ENCODE measurements at places on chromosomes 3 and 15.

- no peak for DNase-seq
Observed at GRCh38 chr15:99507504-99508310, 58.1 kb upstream of the MEF2A start.

DNA sequence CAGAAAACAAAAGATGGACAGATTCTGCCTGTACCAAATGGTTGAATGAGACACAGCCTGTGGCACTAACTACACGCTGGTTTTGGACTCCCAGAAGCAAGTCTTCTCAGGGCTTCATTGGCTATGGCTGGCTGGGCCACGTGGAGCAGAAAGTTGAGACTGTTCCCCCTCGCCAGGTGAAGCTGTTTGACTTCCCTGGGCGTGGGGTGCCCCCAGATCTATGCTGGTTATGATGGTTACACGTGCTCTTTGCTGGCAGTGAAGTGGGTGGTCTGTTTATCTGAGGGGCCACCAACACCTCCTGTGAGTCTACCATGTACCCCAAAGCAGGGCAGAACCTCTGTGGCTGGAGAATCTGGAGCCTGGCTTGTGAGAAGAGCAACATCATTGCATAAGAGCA lies 60.3 kb upstream of the EPHA6 start:
- DNase-seq: no peak

GRCh38 chr3:190013943-190014924 lies 106.5 kb downstream of the P3H2 start:
- DNase-seq: no peak

DNA sequence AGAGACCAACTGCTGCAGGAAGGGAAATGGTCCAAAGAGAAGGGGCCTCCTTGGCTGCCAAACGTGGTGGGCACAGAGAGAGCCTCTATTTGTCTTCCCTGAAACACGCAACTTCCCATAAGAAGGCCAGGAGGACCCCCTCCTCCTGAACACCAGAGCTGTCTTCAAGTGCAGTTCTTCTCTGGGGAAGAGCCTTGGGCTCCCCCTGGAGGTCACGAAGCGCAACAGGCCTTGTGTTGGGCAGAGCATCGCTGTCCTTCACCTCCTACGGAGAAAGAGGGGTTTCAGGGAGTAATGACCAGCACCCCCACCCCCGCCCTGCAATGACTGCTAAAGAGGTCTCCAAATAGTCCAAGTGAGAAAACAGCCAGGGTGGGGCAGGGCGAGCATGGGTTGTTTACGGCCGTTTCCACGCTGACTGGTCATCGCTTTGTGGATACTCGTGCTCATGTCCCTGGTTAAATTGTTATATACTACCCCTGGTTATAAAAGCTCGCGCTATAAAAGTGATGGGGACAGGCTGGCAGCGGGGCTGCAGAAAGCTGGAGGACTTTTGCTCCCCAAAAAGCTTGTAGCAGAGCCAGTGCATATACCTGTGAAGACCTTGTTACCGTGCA lies 397.5 kb upstream of the ATP10A start:
- no peak for DNase-seq

DNA sequence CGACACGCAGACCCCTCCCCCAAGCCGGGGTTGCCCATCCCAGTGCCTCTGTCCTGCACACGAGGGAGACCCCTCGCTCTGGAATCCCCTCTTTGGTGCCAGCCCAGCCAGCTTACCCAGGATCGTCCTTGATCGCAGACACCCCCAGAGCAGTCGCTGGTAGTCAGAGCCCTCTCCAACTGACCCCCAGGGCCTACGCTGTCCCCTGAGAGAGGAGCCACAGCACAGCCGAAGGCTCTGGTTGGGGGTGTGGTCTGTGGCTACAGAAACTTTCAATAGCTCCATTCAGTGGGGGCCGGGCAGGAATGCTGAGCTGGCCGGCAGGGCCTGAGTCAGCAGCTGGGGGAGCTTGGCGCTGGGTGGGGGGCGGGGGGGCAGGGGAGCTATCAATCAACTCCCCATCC lies at the start of gene LCTL:
TSS of gene LCTL (minus strand) at position 258 of the 404 bp plus-strand sequence. CDS start 633 bp downstream, outside the sequence.
- DNase-seq: peak; percentile 42

DNA sequence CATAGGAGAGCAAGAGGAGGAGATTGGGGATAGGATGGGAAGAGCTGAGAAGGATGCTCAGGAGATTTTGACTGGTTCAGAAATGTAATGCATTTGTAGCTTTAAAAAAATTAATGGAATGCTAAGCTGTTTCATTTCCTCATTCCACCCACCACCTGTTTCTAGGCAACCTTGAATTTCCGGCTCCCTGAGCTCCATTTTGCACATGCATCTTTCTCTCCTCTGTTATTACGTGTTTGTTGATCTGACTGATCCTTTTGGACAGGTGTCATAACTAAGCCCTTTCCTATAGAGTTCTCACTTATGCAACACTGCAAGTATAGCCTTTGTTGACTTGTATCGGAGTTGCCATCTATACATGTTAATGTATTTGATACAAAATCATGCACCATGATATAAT lies 4.3 kb downstream of the TMPRSS7 start:
- no peak for DNase-seq

DNA sequence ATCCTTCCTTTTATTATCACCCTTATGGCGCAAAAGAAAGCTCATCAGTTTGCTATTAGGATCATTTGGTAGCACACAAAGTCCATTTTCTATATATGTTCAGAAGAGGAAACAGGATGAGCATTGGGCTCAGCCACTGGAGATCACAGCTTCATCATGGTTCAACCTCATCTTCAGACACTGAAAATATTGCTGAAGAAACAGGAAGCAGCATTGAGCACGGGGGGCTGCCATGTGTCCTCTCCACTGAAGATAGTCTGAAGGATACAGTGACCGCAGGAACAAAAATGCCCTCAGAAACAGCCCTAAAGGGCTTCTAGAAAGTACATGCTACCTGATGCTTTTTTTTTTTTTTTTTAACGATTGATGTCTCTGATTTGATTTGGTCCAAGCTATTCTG lies 835.3 kb upstream of the CFAP20DC start:
- DNase-seq: no peak

- no peak for DNase-seq
Observed at GRCh38 chr3:77160931-77161497, 121.1 kb downstream of the ROBO2 start.

- no peak for DNase-seq
Observed at GRCh38 chr3:184654375-184654774, 57.5 kb downstream of the MAGEF1 start.

- no peak for DNase-seq
Observed at GRCh38 chr3:42728056-42728455, 25.5 kb upstream of the HHATL start.

GRCh38 chr15:85443046-85443445 lies 62.6 kb downstream of the AKAP13 start:
- DNase-seq: no peak

DNA sequence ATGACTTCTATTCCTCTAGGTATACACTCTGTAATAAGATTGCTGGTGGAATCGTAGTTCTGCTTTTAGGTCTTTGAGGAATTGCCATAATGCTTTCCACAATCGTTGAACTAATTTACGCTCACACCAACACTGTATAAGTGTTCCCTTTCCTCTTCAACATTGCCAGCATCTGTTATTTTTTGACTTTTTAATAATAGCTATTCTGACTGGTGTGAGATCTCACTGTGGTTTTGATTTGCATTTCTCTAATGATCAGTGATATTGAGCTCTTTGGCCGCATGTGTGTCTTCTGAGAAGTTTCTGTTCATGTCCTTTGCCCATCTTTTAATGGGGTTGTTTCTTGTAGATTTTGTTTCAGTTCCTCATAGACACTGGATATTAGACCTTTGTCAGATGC lies 12.8 kb downstream of the NXPE3 start:
- DNase-seq: no peak

DNA sequence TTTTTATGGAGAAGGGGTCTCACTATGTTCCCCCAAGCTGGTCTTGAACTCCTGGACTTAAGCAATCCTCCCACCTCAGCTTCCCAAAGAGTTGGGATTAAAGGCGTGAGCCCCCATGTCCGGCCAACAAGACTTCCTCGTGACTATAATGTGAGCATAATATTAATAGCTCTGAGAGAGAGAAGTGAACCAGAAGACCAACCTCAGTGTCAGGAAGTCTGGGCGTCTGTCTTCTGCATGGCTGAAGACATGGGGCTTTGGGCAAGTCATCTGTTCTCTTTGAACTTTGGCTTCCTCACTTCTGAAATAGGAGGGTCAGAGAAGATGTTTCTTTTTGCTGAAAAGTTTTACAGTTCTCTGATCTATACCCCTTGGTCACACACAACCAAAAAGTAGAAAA lies 92.1 kb downstream of the SLC49A4 start:
- no peak for DNase-seq

- DNase-seq: no peak
Observed at GRCh38 chr3:187694801-187695200, 7.6 kb downstream of the RTP2 start.

DNA sequence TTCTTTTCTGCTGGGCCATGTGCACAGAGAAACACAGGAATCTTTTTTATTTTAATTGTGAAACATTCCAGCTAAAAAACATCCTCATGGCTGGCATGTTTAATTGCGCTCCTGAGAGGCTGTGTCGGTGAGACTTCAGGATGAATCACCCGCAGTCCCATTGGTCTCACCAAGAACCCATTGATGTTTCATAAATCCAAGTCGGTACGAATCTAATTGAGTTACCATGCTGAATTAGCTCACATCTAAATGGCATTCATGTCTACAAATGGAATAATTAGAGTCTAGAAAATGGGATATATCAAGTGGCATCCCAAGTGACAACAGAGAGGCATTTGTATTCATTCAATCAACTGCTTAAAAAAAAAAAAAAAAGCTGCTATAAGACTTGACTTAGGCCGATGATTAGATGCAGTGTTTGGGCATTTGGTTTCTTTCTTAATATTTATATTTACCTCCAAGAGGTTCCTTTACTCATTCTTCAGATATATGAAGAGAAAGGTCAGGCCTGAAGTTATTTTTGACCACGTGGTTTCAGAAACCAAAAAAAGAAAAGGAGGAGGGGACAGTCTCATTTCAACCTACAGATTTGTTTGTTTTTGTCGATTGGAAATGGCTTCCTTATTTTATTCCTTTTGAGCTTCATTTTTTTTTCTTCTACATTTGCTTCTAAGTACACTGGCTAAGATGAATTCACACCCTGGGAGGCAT lies 79.1 kb upstream of the FOXB1 start:
- DNase-seq: no peak

- no peak for DNase-seq
Observed at GRCh38 chr3:185561958-185562357, 9.6 kb upstream of the LIPH start.

DNA sequence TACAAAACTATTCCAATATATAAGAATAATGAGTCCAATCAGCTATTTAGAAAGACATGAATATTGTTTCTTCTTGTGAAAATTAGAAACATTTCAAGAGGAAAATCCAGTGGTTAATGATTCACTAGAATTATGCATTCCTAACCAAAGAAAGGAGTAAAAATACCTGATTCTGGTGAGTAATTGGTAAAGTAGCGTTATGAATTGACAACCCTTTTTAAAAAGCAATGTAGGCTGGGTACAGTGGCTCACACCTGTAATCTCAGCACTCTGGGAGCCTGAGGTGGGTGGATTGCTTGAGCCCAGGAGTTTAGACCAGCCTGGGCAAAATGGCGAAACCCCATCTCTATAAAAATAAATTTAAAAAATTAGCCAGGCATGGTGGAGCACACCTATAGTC lies 43.3 kb downstream of the TOPAZ1 start:
- DNase-seq: no peak

DNA sequence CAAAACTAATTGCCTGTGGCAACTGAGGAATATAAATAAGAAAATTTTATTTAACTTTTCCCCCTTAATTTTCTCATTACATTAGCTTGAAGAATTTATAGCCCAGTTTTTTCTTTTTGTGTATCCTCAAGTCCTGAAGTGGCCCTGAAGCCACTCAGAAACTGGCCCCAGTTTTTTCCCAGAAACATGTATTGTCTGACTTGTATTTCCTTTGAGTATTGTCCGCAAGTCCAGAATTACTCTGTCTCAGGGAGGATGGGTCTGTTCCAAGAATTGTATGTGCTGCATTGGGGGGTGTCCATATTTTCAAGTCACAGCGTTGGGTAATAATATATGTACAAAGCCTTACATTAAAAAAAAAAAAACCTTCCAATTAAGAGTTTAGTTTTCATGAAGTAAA lies 149.7 kb upstream of the IL12A start:
- DNase-seq: no peak

GRCh38 chr15:71780115-71780976 lies 30.0 kb upstream of the NR2E3 start:
- no peak for DNase-seq

DNA sequence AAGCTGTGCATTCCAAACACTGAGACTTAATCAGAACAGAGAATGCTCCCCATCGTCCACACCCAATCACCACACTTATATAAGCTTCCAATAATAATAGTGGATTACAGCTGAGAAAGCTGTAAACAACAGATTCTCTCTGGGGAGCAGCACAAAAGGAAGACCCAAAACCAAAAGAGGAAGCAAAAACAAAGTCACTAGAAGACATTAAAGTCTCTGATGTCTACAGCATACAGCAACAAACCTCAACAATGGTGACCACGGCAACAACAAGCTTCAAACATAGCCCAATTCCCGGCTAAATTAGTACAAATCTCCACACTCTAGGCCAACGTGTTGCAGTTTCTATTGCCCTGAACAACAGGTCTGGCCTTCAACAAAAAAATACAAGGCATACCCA lies 37.7 kb downstream of the ZDHHC23 start:
- no peak for DNase-seq

GRCh38 chr3:80261082-80261481 lies 493.3 kb upstream of the ROBO1 start:
- no peak for DNase-seq

GRCh38 chr3:154061001-154061370 lies 60.2 kb upstream of the ARHGEF26 start:
- no peak for DNase-seq

DNA sequence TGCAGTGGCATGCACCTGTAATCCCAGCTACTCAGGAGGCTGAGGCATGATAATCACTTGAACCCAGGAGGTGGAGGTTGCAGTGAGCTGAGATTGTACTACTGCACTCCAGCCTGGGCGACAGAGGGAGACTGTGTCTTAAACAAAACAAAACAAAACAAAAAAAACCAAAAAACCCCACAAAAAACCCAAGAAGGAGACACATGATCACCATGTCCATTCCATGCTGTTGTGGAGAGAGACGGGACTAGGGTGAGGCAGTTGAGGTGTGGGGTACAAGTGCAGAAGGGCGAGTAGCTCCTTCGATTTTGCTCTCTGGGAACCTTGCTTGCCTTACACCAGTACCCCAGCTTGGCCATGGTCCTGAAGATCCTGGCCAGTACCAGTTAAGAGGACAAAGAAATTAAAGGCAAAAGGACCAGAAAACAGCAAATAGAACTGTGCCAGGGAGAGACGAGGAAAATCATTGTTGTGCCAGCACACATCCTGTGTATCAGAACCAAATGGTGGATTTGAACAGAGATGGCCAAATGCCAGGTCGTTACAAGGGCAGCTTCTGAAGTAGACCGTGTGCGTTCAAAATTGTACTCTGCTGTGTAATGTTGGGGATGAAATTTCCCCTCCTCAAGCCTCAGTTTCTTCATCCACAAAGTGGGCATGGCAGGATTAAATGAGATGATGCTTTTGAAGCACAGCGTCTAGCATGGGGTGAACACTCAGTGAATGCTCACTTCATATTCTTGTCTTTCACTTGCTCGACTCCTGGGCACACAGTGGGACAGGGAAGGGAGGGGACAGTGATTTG lies 42.9 kb upstream of the CTSH start:
- no peak for DNase-seq
